ENCODE measurements at places on chromosomes 5 and 9.

GRCh38 chr9:72814083-72814597, 138.7 kb downstream of the ALDH1A1 start:
- DNase-seq, result no peak

DNA sequence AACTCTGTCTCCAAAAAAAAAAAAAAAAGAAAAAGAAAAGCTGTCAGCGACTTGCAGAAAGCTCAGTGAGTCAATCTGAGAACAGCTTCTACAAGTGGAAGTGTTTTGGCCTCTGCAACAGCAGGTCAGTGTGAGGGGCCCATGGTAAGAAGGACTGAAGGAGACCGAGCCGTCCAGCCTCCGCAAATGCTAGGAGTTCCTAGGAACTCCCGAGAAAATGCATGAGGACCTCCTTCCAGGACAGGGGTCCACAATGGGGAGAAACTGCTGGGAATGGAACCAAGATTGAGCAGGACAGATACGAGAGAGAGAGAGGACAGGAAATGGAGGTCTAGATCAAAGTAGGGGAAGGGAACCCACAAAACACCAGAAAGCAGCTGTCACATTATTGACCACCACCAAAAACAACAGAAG, 180.5 kb downstream of the CRB2 start:
- no peak for DNase-seq

GRCh38 chr9:7921545-7922197, 122.1 kb upstream of the DMAC1 start:
- no peak for DNase-seq

DNA sequence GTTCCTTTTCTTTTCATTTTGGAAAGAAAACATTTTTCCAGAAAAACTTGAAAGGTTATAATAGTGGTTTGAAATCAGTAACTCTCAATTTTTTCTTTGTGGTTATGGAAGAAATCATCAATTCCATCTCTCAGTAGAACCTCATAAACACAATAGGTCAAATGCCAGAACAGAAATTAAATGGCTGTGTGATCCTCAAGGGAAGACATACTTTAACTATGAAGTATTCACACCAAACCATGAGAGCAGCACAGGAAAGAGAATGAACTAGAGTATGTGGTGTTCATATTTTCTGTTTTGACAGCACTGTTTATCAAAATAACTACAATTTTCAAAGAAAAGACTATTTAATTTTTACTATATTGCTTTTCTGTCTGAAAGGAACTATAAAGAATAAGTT, 29.7 kb upstream of the EFNA5 start:
- DNase-seq, result no peak

DNA sequence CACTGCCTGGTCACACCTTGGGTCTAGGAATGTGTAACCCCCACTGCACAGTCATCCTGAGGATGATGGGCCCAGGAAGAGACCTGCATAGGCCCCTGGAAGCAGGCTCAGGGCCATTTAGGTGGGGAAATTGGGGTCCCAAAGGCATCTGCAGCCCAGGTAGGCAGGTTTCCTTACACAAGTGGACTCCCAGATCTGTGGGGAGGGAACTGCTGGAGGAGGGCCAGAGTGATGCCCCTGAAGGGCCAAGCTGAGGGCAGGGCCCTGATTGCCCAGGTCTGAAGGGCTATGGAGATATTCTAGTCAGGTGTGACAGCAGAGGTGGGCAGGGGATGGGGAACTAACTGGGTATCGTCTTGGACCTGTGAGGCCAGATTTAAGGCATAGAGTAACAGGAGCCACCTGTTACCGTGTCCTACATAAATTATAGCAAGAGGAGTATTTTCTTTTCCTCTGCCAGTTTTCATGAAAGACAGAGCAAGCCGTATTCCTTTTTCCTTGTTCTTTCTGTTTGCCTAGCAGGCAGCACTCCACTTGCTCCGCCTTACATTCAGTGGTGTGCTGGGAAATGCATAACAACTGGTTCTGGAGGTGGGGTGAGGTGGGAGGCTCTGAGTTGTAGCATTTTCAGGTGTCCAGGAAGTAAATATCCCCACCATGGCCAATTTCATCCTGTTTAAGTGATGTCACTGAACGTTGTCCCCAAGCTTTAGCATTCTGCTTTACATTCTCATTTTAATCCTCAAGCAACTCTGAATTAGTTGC, 41.3 kb downstream of the PPARGC1B start:
- DNase-seq, result no peak
